NCI-H1092 (cell line): ENCODE measurements at places on chromosomes 4 and X.

GRCh38 chr4:156749426-156750403 is 221.9 kb downstream of the PDGFC start:
- no peak for DNase-seq

- DNase-seq, result no peak
Observed at GRCh38 chr4:169963998-169964397, 62.2 kb downstream of the MFAP3L start.

DNA sequence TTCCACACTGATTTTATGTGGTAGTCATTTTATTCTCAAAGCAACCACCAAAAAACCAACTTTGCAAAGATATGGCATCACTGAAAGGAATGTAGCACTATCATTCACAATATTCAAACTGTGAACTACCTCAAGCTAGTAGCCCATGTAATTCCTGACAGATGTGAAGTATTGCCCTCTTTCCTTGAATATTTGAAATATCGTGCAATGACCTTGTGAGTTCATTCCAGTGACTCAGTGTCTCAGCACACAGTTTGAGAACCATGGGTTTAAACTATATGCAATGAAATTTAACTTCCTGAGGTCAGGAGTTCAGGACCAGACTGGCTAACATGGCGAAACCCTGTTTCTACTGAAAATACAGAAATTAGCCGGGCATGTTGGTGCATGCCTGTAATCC is 20.9 kb upstream of the IQCM start:
- DNase-seq, result no peak

DNA sequence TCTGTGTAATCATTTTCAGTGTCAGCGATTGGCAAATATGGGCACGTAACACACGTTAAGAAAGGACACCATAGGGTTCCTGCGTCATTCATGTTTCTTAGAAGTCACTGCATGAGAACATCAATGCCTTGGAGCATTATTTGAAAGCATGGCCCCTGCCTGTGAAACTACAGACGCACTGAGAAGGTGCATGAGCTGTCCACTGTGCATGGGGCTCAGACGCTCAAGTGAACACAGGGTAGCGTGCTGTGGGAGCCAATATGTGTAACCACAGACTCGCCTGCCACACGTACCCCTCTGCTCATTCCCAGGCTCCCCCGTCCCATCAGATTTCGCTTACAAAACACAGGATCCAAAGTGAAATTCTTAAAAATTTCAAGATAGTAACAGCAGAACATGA is 6.5 kb downstream of the PPP2R2C start:
- no peak for DNase-seq

DNA sequence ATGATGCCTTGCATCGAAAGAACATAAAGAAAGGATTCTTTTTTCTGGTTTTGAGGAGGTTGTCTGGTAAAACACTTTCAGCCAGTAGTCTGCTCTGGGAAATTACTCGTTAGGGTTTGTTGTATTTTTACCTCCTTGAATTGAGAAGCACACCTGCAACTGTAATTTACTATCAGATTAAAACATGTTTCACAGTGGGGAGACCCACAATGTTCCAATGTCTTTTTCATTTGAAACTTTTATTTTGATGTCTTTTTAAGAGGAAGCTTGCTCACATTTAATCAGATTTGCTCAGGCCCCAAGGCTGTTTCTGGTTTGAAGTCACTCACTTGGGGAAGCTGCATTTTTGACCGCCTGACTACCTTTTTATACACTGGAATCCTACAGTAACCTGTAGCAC is 12.0 kb downstream of the TMEM154 start:
- no peak for DNase-seq

GRCh38 chr4:91212211-91212610 is 1085.0 kb downstream of the CCSER1 start:
- no peak for DNase-seq

GRCh38 chr4:114108869-114109268 is 129.4 kb upstream of the ARSJ start:
- DNase-seq, result no peak

DNA sequence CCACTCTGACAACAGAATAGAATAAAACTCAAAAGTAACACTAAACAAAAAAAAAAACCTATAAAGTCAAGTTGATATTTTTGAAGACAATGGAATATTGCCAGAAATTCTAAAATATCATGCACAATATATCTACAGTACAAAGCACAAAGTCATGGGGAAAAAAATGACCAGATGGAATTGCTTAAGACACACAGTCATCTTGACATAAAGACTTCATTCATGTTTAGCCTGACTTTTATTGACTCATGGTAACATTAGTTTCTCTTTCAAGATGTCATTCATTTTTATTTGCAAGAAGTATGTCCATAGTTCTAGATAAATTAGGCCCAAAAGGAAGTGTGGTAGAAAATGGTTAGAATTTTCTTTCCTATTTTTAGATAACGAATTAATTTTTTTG is 259.1 kb downstream of the CAMK2D start:
- no peak for DNase-seq

GRCh38 chr4:140497747-140498636 is at the start of gene MGAT4D:
Gene MGAT4D, minus strand, starts transcription at chr4:140498293. Its CDS starts 71 bp downstream, at chr4:140498222.
- DNase-seq, result no peak

GRCh38 chr4:151675411-151675971 is 85.3 kb downstream of the GATB start:
- DNase-seq, result no peak
